ENCODE measurements at places on chromosomes 13 and 19. TPM values are rescaled to one million over a fixed set of nuclear protein-coding genes. Genes with fewer than 3 reads are reported as not detected.

Gene PPP1R13L
- 5.6 TPM for total RNA-seq

Gene AP3D1
- total RNA-seq: 122 TPM

DNA sequence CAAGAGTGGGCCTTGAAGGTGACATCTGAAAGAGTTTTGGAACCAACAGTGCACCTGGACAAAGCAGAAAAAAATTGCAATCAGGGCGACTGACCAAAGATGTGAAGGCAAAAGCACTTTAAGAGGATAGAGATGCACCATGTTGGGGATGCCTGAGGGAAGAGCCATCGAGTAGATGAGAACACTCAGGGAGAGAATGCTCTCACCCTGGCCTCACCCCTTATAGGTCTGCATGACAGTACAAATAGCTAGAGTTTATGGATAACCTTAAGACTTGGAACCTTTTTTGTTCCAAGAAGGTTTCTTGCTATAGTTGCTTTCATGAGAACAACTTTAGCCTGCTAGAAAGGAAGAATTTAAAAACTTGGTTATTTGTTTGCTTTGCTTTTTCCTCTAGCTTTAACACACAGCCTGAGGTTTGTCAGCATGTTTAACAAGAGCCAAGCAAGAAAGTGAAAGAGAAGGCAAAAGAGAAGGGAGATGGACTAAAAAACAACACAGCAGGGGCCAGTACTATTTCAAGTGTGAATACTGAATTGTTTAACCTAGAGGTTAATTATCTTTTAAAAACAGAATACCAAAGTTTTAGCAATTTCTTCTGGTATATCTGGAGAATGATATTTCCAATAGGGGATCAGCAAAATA lies 418.9 kb downstream of the DIAPH3 start:
- peak; percentile 24 for DNase-seq

GRCh38 chr19:38190061-38190460 lies 34.0 kb downstream of the DPF1 start:
- DNase-seq: no peak

GRCh38 chr13:99990126-99990977 lies 8.8 kb downstream of the ZIC2 start:
- DNase-seq: no peak

- no peak for DNase-seq
These were observed 22.8 kb downstream of the TM6SF2 start for GRCh38 chr19:19250196-19250801.

- DNase-seq: peak; percentile 76
These were observed 3.6 kb downstream of the IFT88 start for GRCh38 chr13:20570517-20570916.

GRCh38 chr13:97695684-97696083 lies 257.8 kb upstream of the IPO5 start:
- DNase-seq: no peak

DNA sequence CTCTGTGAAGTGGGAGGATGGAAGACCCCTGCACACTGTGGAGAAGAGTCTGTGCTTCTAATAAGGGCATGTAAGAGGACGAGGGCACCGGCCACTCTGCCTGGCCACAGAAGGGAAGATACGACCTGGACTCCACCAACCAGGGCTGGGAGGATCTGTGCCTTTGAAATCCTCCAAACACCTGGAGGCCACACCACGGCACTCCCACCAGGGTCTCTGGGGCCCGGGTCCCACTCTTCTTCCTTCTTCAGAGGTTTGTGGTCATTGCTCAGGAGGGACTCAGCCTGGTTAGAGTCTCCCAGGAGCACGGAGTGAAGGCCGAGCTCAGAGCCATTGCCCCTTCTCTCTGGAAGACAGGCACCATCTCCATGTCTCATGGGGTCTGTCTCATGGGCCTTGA lies 42.0 kb downstream of the RAB20 start:
- no peak for DNase-seq

- DNase-seq: no peak
These were observed 6.7 kb downstream of the IRGQ start for GRCh38 chr19:43589277-43589676.

DNA sequence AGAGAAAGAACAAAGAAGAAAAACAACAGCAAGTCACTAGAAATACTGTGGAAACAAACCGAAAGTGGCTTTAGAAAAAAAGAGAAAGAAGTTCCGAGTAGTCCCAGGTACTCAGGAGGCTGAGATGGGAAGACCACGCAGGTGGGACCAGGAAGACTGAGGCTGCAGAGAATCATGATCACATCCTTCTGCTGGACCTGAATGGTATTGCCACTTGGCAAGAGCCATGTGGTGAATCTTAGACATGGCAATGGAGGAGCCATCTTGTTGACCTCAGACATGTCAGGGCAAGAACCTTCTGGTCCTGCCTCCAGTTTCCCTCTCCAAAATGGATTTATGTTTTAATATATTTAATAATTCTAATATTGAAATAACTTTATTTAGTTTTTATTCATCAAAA lies 37.4 kb upstream of the ZNF724 start:
- no peak for DNase-seq

- no peak for DNase-seq
These were observed 11.9 kb downstream of the EFNB2 start for GRCh38 chr13:106523576-106523975.
